ENCODE measurements at places on chromosomes 5 and 9.

GRCh38 chr9:98657897-98658296 lies 50.8 kb downstream of the GABBR2 start:
- no peak for DNase-seq

DNA sequence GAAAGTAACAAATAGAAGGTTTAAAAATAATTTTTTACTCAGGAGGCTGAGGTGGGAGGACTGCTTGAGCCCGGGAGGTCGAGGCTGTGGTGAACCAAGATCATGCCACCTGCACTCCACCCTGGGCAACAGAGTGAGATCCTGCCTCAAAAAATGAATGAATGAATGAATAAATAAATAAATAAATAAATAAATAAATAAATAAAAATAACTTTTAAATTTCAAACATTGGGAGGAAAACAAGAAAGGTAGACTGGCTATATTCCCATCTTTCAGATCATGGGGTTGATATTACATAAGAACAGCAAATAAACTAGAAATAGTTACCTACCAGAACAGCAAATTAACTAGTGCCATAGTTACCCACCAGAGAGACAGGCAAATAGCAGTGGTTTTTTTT lies 75.7 kb downstream of the LHX2 start:
- DNase-seq: no peak

DNA sequence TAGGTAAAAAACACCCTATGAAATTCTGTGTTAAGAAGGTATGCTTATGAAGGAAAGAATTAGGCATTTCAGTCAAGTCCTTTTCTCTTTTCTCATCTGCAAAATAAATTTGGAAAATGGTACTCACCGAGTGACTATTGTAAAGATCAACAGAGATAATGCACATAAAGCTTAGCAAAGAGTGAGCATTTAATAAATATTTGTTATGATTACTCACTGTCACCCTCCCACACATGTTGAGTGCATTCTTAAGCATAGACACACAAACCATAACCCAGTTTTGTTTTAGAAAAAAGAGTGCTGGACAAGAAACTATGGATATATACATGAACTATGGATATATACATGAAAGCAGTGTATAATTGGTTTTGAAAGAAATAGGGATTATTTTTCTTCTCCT lies 54.7 kb upstream of the PRLR start:
- no peak for DNase-seq

GRCh38 chr9:78371981-78372380 lies 75.1 kb downstream of the PSAT1 start:
- DNase-seq: no peak

DNA sequence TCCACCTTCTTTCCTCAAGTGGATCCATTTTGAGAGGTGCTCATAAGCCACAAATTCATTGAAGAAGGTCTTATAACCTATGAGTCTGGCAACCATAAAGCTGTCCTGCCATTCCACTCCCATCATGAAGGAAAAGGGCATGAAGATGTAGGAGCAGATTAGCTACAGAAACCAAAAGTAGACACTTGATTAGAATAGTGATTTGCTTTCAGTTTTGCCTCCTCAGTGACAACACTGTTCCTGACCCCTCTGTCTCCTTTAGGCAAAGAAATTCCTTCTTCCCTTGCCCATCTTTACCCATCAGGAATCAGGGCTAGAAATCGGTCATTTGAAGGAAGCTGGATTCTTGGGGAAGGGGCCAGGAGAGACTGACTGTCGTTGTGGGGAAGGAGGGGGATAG lies 55.2 kb downstream of the SLC28A3 start:
- DNase-seq: no peak

DNA sequence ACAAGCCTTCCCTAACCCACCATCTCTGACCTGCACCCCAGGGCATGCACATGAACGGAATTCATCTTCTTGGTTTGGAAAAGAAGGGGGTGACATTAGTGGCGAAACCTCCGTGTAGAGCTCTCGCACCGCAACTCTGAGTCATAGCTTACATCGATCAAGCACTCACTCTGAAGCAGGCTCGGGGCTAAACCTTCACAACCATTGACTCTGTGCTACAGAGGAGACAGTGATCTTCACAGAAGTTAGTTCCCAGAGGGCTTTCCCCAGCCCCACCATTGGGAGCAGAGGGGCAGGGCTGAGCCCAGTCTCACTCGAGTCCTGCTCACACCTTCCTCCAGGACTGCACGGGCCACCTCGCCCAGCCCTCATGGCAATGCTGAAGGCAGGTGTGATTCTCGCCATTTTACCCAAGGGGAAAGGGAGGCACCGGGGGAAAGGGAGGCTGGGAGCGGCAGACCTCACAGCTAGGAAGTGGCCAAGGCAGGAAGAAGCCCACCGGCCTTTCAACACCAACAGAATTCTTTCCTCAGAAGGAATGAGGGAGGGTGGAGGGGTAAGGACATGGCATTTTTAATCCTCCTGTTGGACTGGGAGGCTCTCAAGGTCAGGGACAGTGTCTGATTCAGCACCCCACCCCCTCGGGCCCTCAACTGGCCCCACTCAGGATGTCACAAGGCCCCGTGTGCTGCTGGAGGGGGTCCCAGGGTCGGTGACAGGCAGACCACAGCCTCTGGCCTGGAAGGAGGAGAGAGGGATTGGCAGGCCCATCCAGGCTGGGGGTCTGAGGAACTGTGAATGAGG lies 25.9 kb upstream of the IL17B start:
- DNase-seq: peak; percentile 70

- no peak for DNase-seq
These were observed 227.8 kb downstream of the MELK start for GRCh38 chr9:36800455-36800854.

- no peak for DNase-seq
These were observed 953 bp downstream of the UBE2QL1 start for GRCh38 chr5:6449465-6450158.

GRCh38 chr5:170110403-170111087 lies 4.8 kb downstream of the FOXI1 start:
- no peak for DNase-seq

- DNase-seq: no peak
These were observed 1796.4 kb downstream of the EFNA5 start for GRCh38 chr5:105874316-105874715.

DNA sequence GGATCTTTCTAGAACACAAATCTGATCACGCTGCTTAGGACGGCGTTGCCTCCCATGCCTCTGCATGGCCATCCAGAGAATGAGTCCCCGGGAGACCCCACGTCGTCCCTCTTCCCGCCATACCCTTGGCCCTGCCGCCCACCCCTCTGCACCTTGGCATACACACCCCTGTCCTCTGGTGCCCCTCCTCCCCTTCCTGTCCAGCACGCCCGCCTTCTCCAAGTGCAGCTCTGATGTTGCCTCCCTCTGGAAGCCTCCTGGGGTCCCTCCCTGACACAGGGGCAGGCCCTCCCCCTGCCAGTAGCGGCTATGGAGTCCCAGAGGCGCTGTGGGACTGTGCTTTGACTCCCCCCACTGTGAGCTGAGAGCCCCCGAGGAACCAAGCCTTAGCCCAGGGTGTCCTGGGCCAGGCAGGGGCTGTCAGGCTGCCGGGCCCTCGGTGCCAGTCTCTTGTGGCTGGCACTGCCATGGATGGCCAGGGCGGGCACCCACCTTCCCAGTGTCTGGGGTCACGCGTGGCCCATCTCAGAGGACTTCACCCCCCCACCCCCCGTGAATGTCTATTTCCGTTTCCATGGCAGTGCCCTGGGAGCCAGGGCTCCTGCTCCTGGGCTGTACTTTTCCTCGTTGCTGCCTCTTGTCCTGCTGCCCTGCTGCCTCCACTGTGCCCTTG lies 70.5 kb upstream of the RNU6ATAC start:
- no peak for DNase-seq

- DNase-seq: no peak
These were observed 98.4 kb upstream of the CAST start for GRCh38 chr5:96563816-96564215.

GRCh38 chr9:71676460-71676859 lies 91.9 kb downstream of the CEMIP2 start:
- no peak for DNase-seq

DNA sequence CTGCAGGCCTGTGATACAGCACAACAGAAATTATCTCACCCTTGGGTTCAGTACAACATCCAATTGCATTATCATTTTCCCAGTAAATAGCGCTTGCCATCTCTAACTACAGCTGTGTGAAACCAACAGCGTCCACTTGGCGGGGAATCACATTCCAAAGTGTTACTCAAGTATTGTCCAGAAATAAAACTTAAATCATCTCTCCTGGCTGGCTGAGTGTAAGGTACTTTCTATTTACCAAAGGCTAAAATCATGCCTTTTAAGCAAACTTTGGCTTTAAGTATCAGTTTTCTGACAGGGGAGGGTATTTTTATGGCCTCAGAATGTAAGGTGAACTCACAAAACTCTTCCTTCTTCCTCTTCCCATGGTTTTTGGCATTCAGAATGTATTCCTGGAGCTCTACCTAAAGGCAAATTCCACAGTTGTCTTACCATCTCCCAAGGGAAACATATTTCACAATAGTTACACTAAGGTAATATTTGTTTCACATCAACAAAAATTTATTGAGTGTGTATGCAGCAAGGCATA lies 205.6 kb upstream of the MPDZ start:
- DNase-seq: no peak

DNA sequence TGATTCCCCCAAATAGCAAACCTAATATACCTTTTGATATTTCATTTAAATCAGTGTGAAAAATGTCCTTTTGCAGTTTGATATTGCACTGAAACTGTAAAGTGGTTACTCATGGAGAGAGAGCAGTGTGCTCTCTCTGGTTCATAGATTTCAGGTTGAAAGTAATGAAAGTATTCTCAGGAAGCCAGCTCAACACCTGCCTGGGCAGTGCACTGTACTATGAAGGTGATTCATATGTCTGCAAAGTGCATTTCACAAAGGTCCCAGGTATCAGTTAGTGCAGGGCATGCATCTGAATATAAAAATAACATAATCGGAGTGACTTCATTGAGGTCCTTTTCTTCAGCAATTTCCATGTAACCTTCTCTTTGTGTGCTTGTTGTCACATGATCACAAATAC lies 274.3 kb downstream of the CDH18 start:
- no peak for DNase-seq

GRCh38 chr9:106535439-106535838 lies 327.5 kb upstream of the ZNF462 start:
- no peak for DNase-seq

- DNase-seq: no peak
These were observed 50.6 kb downstream of the WHRN start for GRCh38 chr9:114454652-114455051.

DNA sequence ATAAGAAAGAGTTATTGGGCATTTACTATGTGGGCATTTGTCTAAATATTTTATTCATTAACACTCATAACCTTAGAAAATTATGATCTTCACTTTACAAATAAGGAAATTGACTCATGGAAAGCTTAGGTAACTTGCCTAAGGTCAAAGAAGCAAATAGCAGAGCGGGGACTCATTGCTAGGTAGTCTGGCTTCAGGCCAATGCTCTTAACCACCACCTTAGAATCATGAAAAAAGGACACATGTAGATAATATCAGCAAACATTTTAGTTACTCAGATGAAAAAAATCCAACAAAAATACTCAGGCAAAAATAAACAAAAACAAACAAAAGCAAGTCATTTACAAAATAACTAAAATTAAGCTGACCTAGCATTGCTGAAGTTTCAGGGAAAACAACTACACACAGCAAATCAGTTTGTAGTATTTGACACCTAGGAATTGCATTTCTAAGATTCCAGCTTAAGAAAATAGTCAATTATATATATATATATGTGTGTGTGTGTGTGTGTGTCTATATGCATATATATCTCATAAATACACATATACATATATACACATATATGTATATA lies 166.0 kb downstream of the HMHB1 start:
- no peak for DNase-seq

- no peak for DNase-seq
These were observed 3.8 kb upstream of the STC2 start for GRCh38 chr5:173331956-173332479.

DNA sequence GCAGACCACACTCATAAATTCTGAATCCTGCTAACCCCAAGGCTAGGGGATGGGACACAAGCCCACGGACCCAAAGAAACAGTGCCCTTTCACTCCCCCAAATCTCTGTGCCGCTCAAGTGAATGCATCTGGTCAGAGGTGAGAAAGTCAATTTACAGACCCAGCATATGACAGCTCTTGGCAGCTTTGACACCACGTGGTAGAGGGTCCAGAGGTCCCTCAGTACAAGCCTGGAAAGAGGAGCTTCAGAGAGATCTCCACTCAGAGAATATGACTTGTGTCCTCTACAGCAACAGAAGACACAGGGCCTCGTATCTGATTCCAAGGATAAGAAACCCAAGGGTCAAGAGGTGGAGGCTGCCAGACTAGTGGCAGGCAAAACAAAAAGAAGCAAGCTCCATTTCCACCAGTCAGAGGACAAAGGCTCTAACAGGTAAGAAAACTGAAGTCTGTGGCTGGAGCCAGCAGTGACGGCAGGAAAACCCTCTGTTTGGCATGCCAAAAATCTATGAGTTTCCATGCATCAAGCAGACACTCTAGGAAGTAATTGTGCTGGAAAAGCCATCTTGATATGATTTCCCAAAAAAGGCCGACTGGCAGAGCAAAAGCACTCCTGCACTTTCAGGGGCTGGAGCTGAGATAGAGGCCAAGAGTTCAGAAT lies 138.7 kb downstream of the UGCG start:
- no peak for DNase-seq

DNA sequence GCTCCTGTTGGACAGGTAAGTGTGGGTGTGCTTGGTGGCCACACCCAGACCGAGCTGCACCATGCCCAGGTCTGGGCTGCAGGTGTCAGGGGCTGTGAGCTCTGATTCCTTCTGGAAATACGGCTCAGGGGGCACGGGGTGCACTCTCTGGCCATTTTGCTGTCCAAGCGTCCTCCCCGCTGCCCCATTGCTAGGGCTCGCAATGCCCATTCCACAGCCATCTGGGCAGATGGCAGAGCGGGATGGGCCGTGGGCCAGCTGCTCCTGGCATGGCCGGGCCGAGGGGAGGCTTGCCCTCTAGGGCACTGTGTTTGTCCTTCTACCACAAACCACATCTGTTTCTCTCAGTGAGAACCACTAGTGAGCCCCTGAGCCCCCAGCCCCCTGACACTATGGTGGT lies 67.9 kb upstream of the RXRA start:
- DNase-seq: no peak

- DNase-seq: no peak
These were observed 633 bp upstream of the PPP1R26 start for GRCh38 chr9:135478829-135479468.

GRCh38 chr9:36991516-36992134 lies 42.4 kb downstream of the PAX5 start:
- DNase-seq: no peak

GRCh38 chr5:31880449-31880848 lies 241.5 kb downstream of the PDZD2 start:
- DNase-seq: no peak

- no peak for DNase-seq
These were observed 6.7 kb upstream of the CAST start for GRCh38 chr5:96655506-96655905.

GRCh38 chr5:765948-766631 lies 18.4 kb downstream of the ZDHHC11B start:
- DNase-seq: no peak

GRCh38 chr5:171592076-171592475 lies 172.6 kb downstream of the FGF18 start:
- DNase-seq: no peak

DNA sequence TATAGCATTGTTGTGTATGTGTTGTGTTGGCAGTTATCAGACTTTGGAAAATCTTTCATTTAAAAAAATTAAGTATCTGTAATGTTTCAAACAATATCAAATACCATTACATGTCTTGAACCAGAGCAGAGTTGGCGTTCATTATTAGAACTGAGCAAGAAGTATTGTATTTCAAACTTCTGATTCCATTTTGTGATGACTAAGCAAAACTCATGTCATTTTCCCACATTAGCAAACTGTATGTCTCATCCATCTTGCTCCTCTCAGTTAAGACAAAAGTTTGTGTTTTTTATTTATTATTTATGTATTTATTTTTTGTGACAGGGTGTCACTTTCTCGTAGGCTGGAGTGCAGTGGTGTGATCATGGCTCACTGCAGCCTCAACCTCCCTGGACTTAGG lies 4.6 kb upstream of the RASEF start:
- DNase-seq: no peak
